NCI-H1417 (cell line): ENCODE measurements at places on chromosomes 7 and 10.

GRCh38 chr10:71040343-71040742, 152.0 kb upstream of the PCBD1 start:
- no peak for DNase-seq

DNA sequence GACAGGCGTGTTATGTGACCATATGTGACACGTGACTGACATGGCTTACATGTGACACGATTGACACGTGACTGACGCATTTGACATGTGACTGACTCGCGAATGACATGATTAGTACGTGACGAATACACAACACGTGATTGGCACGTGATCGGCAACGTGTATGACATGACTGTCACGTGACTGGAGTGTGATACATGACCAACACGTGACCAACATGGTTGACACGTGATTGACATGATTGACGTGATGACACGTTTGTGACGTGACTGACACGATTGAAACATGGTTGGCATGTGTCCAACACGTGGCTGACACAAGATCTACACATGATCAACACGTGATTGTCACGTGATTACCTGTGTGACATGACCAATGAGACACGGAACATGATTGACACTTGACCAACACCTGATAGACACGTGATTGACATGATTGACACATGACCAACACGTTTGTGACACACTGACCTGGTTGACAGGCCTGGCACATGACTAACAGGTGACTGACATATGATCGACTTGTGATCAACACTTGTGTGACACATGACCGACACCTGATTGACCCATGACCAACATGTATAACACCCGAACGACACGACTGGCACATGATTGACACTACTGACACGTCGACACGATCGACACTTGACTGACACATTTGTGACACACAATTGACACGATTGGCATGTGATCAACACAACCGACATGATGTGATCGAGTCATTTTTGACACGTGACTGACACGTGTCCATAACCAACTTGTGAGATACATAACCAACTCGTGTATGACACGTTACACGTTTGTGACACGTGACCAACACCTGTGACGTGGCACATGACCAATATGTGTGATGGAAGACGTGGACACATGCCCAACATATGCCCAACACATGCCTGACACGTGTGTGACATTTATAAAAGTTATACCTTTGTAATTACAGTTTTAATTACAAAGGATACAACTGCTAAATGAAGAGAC, 21.1 kb downstream of the CRPPA start:
- no peak for DNase-seq

GRCh38 chr7:144454256-144455039, 51.0 kb upstream of the NOBOX start:
- DNase-seq, result no peak

GRCh38 chr10:71835671-71836595, 15.1 kb downstream of the PSAP start:
- DNase-seq, result peak; percentile 61

DNA sequence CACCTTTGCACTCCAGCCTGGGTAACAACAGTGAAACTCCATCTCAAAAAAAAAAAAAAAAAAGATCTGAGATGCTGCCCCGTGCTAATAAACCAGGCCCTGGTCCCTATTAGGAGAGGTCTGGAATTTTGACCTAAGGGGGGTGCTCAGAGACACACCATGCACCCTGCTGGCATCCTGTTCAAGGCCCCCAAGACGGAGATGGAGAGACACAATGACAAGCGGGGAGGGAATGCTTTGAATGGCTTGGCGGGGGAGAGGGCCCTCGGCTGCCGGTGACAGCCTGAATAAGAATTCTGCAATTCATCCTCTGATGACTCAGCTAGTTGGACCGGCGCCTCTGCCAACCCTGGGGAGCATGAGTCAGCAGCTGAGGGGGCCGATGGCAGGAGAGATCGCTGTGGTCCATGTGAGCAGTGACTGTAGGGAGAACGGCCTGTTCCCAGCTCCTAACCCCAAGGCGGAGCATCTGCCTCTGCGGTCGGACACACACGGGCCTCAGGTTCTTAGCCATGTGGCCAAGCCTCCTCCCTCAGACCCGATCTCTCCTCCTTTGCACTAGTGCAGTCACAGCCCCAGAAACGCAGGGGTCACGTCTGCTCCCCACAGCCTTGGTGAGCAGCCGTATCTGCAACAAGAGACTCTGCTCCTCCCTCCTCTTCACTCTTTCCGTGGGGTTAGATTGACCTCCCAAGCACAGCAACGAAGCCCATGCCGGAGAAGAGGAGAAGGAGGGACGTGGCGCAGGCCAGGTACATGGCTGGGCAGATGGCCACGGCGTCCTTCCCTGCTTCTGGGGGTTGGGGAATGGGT, 14.9 kb downstream of the TRIM56 start:
- DNase-seq, result peak; percentile 28

- DNase-seq, result no peak
These were observed 529.0 kb downstream of the ANKRD7 start for GRCh38 chr7:118753479-118753878.

DNA sequence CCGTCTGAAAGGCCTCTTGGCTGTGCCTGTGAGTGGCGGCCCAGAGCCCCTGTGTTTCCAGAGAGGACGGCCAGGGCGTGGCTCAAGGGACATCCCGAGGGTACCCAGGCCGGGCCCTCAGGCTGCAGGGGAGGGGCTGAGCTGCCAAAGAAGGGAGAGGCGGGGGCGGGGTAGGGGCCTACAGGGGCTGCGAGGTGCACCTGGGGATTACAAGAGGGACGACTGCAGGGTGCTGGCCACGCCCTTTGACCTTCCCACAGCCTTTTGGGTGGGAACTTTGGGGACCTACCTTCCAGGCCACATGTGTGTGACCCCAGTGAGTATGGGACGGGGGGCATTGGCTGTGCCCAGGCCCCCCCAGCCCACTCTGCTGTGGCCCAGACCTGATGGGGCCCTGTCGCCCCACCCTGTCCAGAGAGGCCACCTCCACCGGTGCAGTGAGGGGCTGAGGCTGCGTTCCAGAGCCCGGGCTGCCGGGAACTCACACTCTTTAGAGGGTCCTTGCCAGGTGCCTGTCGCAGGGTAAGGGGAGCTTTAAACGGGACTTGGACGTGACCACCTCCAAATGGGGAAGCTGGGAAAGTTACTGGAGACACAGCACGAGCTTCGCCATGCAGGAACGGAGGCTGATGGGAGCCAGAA, 19.0 kb upstream of the NKX6-2 start:
- no peak for DNase-seq

GRCh38 chr7:44144426-44144967, 3.4 kb upstream of the MYL7 start:
- DNase-seq, result no peak

GRCh38 chr7:142954680-142955268, 7.4 kb downstream of the KEL start:
- DNase-seq, result no peak

DNA sequence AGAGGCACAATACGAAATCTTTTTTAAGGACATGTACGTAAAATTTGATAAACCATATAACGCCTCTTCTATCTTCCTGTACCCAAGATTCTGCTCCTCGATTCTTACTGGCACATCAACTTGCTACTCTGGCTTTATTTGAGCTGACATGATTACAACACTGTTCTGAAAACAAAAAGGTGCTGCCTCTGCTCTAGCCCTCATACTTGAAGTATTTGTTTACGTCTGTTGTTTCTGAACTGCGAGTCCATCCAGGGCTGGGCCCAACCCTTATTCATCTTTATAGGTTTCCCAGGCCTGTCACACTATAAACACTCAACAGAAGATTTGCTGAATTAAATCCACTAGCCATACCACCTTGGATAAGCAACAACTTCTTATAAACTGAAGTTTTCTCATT, 96.2 kb upstream of the SVIL start:
- no peak for DNase-seq

DNA sequence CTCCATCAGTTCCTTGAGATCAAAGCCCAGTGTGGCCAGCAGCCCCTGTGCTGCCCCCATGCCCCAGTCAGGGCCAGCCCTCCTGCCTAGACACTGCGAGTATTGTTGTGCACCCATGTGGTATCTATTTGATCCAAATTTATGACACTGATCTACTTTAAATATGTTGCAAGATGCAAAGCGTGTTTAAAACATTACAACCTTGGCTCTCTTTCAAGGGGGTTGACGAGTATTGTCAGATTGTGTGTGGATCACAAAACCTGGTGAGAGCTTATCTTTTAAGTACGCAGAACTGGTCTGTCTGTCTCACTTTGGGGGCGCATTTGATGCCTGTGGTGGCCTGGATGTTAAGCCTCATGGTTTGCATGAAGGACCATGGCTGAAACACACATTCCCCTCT, 108.9 kb downstream of the COL13A1 start:
- DNase-seq, result no peak

GRCh38 chr7:94590526-94591162, 65.3 kb downstream of the SGCE start:
- DNase-seq, result no peak

GRCh38 chr7:30921540-30922401, 10.1 kb downstream of the AQP1 start:
- DNase-seq, result no peak

GRCh38 chr10:49243139-49243538, 54.9 kb upstream of the TMEM273 start:
- no peak for DNase-seq

GRCh38 chr10:43190775-43191174, 52.5 kb downstream of the CSGALNACT2 start:
- no peak for DNase-seq

- DNase-seq, result no peak
These were observed 46.6 kb upstream of the GRID1 start for GRCh38 chr10:86413046-86413728.

DNA sequence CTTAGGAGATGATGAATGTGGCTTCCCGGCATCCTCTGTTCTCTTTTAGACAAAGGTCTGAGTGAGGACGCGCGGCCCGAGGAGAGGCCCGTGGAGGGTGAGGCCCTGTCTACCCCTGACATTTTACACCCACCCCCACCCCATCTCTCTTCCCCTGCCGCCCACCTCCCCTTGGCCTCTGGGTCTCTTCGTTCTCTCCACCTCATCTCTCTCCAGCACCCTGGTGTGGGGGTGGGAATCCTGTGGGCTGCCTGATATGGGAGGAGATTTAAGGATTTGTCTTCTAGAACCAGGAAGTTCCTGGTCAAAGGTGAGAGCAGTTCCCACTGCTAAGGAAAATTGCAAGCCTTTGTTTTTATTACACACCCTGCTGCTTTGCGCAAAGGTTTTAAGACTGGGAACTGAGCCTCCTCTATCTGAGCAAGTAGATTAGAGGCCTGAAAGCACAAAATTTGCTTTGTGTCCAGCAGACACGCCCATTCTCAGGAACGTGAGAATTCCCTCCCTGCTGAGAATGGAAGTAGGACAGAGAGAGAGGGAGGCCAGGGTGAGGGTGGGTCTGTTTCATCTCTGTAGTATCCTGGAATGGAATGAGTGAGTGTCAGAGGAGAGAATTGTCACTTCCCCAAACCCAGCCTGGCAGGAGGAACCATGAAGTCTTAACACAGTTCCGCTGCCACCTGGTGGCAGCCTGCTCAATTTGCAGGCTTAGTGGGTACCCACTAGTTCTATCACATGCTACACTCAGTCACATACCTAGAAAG, 91.2 kb downstream of the GTF2IRD1 start:
- DNase-seq, result peak; percentile 29

DNA sequence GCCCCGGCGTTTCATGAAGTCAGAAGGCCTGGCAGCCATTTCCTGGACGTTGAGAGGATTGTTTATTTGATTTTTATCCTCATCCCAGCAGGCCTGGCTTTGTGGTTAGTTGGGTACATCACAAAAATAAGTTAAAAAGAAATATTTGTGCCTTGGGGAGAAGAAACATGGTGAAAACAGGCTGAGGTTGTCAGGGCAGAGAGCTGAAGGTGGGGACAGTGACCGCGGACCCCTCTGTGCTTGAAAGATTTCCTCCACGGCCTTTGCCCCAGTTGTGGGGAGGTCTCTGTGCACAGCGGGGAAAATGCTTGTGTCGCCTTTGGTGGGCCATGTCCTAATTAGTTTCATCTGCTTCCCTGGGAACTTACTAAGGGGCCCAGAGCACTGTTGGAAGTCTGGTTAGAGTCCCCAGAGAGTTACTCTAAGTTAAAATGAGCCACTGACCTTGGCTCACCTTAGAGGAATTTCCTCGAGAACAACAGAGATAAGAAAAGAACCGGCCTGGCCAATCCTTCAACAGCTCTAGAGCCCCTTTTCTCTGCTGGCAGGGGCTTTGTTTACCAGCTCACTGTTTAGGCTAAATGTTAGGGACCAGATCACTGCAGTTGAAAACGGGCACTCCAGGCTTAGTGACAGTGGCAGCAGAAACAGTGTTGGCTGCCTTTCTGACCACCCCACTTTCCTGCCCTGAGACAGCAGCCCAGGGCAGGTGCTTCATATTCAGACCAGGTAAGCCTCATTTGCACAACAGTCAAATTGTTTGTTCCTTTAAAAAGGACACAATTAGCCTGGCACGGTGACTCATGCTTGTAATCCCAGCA, 37.9 kb downstream of the CRCP start:
- DNase-seq, result no peak

DNA sequence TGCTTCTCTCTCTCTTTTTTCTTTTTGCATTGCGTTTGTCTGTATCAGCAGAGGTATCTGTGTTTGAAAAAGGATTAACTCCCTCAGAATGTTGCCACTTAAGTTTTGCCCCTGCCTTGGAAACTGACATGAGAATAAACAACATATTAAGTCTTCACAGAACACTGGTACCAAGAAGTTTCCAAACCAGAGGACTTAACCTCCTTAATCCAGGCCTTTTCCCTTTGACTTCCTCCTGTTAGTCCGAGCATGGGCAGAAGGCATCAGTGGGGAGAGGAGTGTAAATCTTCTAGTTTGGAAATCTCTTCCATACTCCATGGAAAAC, 681.4 kb downstream of the LRMDA start:
- DNase-seq, result no peak

DNA sequence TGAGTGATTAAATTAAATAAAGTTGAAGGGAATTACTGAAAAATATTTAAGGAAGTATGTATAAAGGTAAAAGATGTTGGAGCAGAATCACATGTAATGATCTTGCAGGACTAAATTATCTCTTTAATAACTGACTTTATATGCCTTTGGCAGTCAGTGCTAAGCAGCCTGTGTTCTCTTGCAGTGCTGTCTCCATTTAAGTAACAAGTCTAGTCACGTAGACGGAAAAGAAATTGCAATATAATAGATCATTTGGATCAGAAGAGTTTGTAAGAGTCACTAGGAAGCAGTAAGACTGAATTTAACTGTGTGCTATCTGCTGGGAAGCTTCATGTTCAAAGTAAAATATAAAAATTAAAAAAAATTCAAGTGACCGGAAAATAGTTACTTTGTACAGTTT, 21.4 kb downstream of the BZW2 start:
- DNase-seq, result no peak

GRCh38 chr10:63197344-63198092, 64.4 kb downstream of the NRBF2 start:
- no peak for DNase-seq

GRCh38 chr7:43880596-43880995, 11.3 kb upstream of the MRPS24 start:
- DNase-seq, result no peak

DNA sequence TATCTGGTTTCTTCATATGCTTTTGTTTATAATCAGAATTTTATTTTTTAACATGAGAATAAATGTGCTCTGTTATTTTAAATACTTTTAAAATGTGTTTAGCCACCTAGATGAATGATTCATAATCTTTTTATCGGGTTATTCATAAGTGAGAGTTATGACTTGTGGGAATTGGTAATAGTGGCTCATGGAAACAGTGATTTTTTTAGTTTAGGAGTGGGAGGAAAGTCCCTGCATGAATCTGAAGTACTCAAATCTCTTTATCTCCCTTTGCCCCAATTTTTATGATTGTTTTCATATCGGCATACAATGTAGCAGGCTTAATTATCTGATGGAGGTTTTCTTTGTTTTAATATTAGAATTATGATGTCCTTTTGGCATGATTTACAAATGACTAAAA, 42.9 kb downstream of the TAX1BP1 start:
- no peak for DNase-seq

- no peak for DNase-seq
These were observed 47.6 kb downstream of the POT1 start for GRCh38 chr7:124881981-124882380.
